ENCODE measurements at places on chromosomes 5 and 9.

DNA sequence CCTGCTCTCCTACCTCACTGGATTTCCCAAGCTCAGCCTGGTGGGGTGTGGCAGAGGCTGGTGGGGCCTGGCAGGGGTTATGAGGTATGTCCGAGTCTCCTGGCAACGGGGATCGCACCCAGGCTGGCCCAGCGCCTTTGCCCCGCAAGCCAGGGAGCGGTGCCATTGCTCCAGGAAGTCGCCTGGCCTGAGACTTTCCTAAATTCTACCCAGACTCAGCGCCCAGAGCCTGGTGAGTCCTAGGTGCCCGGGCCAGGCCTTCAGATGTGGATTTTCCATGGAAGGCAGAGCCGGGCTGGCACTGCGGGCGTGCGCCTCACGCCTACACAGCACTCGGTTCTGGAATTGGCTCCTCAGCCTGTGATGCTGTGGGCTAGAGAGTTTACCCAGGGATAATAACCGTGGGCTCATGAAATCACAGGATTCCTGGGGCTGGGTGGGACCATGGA is 155.4 kb upstream of the COL5A1 start:
- DNase-seq = no peak

- DNase-seq = no peak
These were observed 219.1 kb downstream of the C9orf50 start for GRCh38 chr9:129401623-129402370.

DNA sequence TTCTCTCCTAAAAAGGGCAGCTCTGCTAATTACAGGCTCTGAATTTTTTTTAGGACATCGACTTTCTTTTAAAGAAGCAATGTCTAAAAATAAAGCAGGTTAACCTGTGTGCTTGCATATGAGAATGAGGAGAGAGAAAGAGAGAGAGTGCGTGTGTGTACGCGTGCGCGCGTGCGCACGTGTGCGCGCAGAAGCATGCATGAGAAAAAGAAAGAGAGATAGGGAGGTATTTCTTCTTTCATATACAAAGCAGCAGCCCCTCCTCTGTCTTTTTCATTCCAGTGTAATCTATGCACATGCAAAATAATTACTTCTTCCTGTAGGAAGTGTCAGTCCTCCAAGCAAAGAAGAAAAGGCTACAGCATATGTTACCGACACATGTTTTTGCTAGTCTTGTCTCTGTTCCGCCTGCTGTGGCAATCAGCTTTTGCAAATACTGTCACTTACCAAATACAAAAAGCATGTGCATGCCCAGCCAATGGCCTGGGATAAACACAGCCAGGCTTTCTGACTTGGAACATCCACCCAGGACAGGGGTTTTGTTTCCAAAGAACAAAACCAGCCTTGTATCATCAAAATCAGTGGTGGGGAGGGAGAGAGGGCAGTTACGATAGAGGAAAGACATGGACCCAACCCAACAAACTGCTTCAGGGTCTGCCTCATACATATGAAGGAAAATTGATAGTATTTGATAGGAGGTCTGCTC is 252.3 kb upstream of the SLC24A2 start:
- DNase-seq = no peak

- DNase-seq = no peak
These were observed 87.7 kb downstream of the GALNT10 start for GRCh38 chr5:154278186-154278585.

DNA sequence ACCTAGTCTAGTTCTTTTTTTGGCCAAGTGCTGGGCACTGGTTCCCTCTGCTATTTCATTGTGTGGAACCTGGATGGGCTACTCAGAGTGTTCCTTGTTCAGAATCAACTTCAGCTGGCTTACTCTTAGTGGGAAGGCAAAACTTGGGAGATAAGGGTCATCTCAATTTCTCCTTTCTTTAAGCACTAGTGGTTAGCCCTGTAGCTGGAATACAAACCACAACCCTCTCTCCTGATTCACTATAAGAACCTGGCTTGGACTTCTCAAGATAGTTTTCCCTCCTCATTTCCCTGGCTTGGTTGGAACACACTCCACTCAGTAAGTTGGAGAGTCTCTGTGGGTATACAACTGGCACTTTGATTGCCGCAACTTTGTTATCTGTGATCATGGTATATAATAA is 35.1 kb downstream of the GRIA1 start:
- no peak for DNase-seq

DNA sequence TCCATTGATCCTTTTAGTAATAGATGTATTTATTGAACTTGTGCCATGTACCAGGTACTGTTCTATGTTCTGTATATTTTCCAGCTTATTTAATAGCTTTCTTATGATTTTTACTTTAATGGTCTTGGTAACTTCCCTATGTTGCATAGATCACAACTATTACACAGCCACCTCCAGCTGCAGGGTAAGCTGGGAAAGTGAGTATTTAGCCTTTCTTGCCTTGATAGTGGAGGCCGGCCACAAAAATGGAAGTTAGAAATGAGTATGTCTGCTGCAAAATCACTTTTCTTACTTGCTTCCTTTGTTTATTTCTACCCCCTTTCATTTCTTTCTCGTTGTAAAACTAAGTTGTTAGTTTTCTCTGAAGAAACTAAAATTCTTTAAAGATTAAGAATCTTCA is 43.1 kb upstream of the ANKDD1B start:
- no peak for DNase-seq

GRCh38 chr9:111356481-111357244 is 26.6 kb upstream of the OR2K2 start:
- no peak for DNase-seq

DNA sequence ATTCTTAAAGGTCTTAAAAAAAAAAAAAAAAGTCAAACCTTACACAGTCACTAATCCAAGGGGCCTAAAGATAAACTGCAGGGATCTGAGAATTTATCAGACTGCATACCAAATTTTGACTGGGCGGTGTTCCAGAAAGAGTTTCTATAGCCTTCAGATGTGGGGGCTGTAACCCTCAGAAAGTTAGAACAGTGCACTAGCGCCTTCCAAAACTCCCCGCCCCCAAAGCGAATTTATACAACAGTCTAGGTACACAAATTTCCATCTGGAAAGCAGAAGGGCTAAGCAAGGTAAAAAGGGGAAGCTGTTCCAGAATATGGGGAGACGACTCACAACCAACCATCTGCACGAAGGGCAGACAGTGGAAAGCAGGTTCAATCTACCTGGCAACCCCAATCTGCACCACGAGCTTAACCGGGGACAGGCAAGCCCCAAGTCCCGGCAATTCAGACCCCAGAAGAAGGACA is 813 bp downstream of the ERMP1 start:
- no peak for DNase-seq

- DNase-seq = no peak
These were observed 82.8 kb downstream of the DCP2 start for GRCh38 chr5:113059232-113060040.

- DNase-seq = no peak
These were observed 118.9 kb downstream of the ACER2 start for GRCh38 chr9:19527663-19528062.

DNA sequence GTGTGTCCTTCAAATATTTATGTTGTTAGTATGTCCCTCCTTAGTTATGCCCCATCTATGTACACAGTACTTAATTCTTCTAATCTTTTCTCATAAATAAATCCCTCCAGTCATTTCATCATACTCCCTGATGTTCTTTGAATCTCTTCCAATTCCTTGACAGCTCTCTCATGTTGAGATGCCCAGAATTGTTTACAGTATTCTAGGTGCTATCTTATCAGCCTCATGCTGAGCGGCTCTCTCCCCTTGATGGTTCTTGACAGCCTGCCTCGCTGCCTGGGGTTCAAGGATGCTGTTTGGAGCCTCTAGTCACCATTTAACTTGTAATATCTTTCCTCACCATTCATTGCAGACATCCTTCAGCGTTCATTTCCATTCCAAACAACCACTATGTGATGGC is 799.2 kb downstream of the BRINP1 start:
- no peak for DNase-seq

DNA sequence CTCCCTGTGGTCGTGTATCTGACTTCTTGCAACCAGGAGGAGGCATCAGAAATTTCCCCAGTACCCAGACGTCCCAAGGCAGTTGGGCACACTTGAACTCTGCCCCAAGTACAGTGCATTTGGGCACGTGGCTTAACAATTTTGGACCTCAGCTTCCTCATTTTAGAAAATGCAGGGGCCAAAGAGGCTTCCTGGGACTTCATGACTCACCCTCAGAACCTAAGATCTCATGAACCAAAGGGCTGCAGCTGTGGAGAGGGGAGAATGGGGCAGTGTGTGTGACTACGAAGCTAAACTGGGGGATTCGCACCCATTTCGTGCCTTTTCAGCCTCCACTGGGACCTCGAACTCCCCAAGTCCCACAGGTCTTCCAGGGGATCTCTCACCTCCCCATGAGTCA is 59.2 kb downstream of the SYK start:
- DNase-seq = no peak

GRCh38 chr5:118405650-118406061 is 582.7 kb downstream of the DTWD2 start:
- DNase-seq = no peak

GRCh38 chr9:90774682-90775081 is 26.9 kb upstream of the SYK start:
- DNase-seq = no peak

GRCh38 chr5:157544623-157544989 is 31.0 kb downstream of the ADAM19 start:
- DNase-seq = no peak

DNA sequence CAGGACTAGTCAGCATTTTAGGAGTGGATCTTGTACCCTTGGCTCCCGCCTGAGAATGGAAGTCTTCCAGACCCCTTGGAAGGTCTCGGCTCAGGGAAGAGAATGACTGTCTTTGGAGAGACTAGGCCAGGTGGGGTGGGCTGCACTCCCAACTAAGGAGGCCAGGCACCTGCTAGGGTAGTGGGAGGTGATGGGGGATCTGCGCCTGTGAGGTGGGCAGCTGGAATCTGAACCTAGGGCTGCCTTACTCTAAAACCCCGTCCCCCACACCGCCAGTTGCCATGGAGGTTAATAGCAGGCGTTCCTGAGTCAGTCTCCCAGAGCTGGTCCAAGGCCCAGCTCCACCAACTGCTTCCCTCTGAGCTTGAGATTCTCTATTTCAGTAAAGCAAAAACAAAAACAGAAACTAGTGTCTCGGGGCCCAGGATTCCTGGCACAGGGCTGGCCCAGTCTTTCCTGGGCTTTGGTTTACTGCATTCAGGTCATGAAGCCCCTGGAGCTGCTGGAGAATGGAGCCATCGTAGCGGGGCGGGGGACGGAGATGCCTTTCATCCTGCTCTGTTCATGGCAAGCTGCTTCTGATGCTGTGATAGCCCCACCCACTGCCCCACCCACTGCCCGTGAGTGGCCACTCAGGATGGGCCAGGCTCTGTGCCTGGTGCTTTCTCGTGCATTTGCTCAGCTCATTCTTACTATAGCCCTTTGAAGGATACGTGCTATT is 57.5 kb downstream of the DAB2IP start:
- no peak for DNase-seq

DNA sequence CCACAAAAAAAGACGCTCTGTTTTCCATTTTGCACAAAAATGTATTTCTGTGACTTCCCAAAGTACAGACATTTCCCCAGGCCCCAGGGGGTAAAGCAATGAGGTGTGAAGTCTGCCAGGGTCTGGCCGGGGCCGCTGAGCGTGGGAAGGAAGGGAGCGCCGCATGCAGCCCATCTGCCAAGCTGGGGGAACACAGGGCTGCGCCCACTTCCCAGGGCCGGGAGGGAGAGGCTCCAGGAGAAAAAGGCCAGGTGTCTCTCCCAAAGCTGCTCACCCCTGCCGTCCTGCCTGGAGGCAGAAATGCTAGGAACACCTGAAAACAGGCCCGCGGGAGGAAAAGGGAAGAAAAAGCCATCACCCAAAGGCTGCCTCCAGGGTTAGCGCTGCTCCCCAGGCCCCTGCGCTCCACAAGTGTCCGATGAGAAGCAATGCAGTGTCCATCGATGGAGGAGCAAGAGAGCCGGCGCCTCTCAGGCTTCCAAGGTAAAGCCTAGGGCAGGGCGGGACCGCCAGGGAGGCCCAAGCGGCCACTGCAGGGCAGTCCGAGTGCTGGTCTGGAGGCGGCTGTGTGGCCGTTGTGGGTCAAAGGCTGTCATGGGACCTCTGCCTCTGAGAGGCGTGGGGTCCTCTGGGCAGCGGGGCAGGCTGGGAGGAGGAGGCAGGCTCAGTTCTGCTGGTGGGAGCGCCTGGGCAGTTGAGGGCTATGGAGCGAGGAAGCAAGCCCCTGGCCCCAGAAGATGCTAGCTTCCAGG is 6.0 kb upstream of the ZDHHC12 start:
- no peak for DNase-seq

DNA sequence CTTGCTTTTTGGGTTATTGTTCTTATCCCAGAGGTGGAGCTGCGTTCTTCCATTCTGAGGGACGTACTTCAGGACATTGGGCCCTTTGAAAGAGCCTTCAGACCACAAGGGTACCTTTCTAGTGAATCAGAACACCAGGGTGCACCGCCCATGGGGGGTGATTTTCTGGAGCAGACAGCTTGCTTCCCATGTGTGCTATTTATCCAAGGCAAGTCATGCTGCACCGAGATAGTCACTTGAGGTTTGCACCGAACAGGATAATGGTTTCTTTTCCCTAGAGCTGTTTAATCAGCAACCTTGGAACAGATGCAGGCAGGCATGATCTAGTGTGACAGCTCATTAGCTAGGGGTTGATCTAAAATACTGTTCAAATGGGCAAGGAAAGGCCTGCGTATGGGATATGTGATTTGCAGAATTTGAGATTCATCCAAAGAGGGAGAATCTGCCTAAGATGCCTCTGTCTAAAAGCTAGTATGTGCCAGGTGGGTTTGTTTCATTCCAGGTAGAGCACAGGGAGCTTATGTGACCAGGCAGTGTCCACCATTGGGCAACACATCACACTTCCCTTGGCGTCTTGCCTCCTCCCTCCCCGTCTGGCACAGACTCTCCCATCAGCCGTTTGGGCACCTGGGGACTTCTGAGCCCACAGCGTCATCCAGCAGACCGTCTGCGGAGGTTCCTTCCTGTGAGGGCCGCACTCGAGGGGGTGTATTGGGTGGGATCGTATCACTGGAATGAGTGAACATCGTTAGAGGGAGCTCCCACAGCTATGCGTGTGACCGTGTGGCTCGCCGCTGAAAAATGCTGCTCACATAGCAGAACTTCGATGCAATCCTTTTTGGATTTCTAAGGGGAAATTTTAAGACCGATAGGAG is 23.0 kb downstream of the ABL1 start:
- DNase-seq = no peak

GRCh38 chr5:52863715-52864290 is 76.1 kb downstream of the ITGA1 start:
- DNase-seq = no peak

- no peak for DNase-seq
These were observed 253 bp downstream of the SLC12A2 start for GRCh38 chr5:128083811-128084227.

GRCh38 chr9:99563364-99563763 is 258.3 kb upstream of the NR4A3 start:
- no peak for DNase-seq
